Sigmoid colon (tissue), 7 donors: ENCODE measurements at places on chromosomes 12 and 14. TPM values are rescaled to one million over a fixed set of nuclear protein-coding genes. Genes with fewer than 3 reads are reported as not detected.
A peak's percentile ranks its signal among the peaks of the same experiment; 100 is the strongest.

- no peak overlapping the region for H3K27ac ChIP-seq
- no peaks in the 10 kb centered on the region for H3K27me3 ChIP-seq
- H3K36me3 ChIP-seq, result no peaks in the 10 kb centered on the region
- no peaks in the 10 kb centered on the region for H3K4me1 ChIP-seq
- no peak overlapping the region for H3K4me3 ChIP-seq
These were observed 9.7 kb downstream of the CACNA2D4 start for GRCh38 chr12:1908758-1909157.

The PTPN6 gene
- polyA plus RNA-seq, result 67.3 TPM

DNA sequence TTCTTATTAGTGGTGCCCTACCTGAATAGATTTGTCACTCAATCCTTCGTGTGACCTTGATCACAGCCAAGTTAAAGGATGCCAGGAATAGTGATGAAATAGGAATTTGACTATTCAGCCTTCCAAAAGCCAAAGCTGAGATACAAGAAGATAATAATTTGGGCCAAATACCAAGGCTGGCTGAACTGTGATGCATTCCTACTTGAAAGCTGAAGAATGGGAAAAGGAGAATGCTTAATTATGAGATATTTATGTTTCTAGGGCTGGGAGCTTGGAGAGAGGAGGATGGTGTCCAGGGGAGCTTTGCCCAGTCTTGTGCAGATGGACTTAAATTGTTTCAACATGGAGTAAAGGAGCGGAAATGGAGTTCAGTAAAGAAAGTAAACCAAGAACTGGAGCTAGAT, 5.2 kb downstream of the RNASE7 start:
- H3K36me3 ChIP-seq, result no peaks in the 10 kb centered on the region
- H3K27ac ChIP-seq, result no peak overlapping the region

DNA sequence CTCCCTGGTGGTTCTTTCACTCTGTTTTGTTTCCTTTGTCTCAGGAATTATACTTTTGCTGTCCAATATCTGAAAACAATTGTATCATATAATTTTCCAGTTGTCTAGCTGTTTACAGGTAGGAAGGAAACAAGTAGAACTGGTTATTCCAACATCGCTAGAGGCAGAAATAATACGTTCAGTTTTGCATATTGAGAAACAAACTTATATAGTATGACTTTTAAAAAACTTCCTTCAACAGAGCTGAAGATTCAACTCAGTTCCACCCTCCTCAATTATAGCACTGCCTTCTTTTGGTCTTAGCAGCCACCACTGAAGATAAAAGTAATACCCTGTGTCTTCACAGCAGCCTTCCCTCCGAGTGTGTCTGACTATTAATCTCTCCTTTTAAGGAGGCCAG, 214.3 kb downstream of the EFCAB11 start:
- DNase-seq, result no peak
- no peaks in the 10 kb centered on the region for H3K27me3 ChIP-seq
- H3K36me3 ChIP-seq, result no peaks in the 10 kb centered on the region
- no peak overlapping the region for H3K4me3 ChIP-seq
- H3K4me1 ChIP-seq, result no peaks in the 10 kb centered on the region

The TRAF3 gene
- 18.6 TPM for polyA plus RNA-seq

The GLT8D2 gene
- 6.4 TPM for polyA plus RNA-seq

The MYF6 gene
- polyA plus RNA-seq, result not detected

DNA sequence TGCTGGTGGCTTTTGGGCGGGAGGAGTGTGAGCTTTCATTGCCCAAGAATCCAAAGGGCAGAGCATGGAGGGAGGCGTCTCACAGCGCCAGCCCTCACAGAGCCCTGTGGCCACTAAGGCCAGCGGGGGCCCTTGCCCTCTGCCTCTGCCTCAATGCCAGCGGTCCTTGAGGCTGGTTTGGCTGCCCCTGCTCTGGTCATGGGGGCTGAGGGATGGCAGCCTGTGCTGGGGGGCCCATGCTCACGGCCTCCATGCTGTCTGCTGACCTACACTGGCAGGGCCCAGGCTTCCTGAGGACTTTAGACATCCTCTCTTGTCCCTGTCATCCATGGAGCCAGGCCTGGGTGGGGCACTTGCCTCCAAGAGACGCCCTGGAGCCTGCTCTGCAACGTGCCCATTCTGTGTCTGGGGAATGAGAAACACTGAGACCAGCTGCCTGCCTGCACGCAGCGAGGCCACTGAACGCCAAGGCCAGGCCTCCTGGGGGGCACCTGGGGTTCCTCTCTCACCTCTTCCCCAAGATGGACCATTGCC, 143.4 kb downstream of the KIF26A start:
- H3K4me3 ChIP-seq, result no peak overlapping the region
- H3K4me1 ChIP-seq, result peaks cover 22% of the 10 kb centered on the region
- H3K36me3 ChIP-seq, result no peaks in the 10 kb centered on the region
- DNase-seq, result no peak
- no peaks in the 10 kb centered on the region for H3K27me3 ChIP-seq
- peak overlapping the region; percentile 77 for H3K27ac ChIP-seq

DNA sequence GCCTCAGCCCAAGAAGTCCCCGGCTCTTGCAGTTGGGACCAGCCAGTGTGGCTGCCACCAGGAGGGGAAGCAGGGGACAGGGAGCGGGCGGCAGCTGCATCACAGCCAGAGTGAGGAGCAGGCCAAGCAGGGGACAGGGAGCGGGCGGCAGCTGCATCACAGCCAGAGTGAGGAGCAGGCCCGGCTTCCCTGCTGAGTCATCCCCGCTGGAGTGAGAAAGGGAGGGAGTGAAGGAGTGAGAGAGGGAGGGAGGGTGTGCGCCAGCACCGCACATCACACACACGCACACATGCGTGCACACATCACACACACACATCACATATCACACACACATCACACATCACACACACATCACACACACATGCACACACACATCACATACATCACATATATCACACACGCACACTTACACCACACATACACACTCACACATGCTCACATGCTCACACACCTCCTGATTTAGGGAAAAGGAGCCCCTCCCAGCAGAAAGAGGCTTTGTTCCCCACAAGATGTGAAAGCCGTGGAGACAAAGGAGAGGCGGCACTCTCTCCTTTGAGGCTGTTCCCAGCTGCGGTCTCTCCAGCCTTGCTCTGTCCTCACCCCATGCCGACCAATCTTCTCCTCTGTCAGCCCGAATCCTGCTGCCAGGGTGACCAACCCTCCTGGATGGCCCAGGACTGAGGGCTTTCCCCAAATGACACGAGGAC, 16.7 kb upstream of the ZDHHC22 start:
- peak; percentile 76 for DNase-seq
- H3K36me3 ChIP-seq, result no peaks in the 10 kb centered on the region
- no peak overlapping the region for H3K27ac ChIP-seq
- no peaks in the 10 kb centered on the region for H3K27me3 ChIP-seq

The KLRK1 gene
- polyA plus RNA-seq, result not detected

The DEPDC4 gene
- 1.1 TPM for polyA plus RNA-seq

- H3K27ac ChIP-seq, result peak overlapping the region; percentile 72
- no peak for DNase-seq
- H3K27me3 ChIP-seq, result no peaks in the 10 kb centered on the region
- H3K36me3 ChIP-seq, result no peaks in the 10 kb centered on the region
- H3K4me1 ChIP-seq, result peaks cover 71% of the 10 kb centered on the region
These were observed 147.6 kb downstream of the RAD51B start for GRCh38 chr14:67967206-67967605.

The MMP14 gene
- polyA plus RNA-seq, result 21.0 TPM

GRCh38 chr14:33924566-33925100, 26.2 kb downstream of the EGLN3 start:
- H3K36me3 ChIP-seq, result no peaks in the 10 kb centered on the region
- no peaks in the 10 kb centered on the region for H3K27me3 ChIP-seq
- H3K27ac ChIP-seq, result no peak overlapping the region
- no peak for DNase-seq

DNA sequence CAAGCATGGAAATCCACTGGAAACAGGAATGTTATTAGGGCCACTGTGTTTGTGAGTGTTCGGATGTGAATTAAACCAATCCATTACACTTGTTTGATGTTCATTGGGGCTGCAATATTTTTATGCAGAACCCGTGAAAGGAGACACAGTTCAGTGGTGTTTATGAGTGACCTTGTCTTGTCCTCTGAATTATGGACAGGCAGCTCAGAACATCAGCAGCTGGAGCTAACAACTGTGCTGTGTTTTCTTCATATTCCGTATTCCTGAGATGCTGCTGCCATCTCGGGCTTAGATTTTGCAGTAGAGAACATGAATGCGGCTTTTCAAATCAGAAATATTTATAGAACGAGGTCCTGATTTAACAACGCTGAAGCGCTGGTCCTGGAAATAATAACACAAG, 20.3 kb upstream of the CACNA1C start:
- H3K4me1 ChIP-seq, result peaks cover 88% of the 10 kb centered on the region
- no peaks in the 10 kb centered on the region for H3K27me3 ChIP-seq
- no peak for DNase-seq
- peak overlapping the region; percentile 77 for H3K27ac ChIP-seq

- H3K4me3 ChIP-seq, result no peak overlapping the region
- H3K27ac ChIP-seq, result no peak overlapping the region
- peaks cover 19% of the 10 kb centered on the region for H3K4me1 ChIP-seq
- H3K27me3 ChIP-seq, result no peaks in the 10 kb centered on the region
These were observed 2.3 kb upstream of the NOP2 start for GRCh38 chr12:6570264-6570887.

The DYRK4 gene
- polyA plus RNA-seq, result 22.5 TPM

The CHURC1 gene
- polyA plus RNA-seq, result 41.8 TPM

DNA sequence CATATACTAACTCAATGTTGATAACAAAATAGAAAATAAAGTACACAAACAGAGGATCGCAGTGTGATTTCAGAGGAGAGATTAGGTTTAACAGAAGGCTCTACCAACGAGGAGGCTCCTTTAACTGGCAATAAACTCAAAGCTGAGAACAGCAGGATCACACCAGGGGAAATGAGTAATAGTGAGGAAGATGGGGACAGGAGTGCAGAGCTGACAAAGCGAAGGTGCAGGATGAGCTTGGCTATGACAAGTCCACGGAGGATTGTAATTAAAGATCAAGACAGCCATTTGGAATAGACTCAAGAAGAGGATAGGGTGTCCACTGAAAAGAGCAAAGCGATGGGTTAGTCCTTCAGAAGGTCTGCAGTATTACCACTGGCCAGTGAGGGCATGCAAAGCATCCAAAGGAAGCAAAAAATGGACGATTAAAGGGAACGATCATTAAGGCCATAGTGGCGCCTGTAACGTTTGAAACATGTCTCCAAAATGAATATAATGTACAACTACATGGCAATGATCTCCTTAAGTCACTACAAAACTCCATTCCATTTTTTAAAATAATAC, 85.3 kb downstream of the GRIN2B start:
- no peaks in the 10 kb centered on the region for H3K36me3 ChIP-seq
- H3K4me1 ChIP-seq, result no peaks in the 10 kb centered on the region
- no peaks in the 10 kb centered on the region for H3K27me3 ChIP-seq
- H3K4me3 ChIP-seq, result no peak overlapping the region
- no peak overlapping the region for H3K27ac ChIP-seq

The OVCH1 gene
- not detected for polyA plus RNA-seq

GRCh38 chr12:111228916-111229666, 139.8 kb downstream of the PHETA1 start:
- no peaks in the 10 kb centered on the region for H3K27me3 ChIP-seq
- no peak overlapping the region for H3K4me3 ChIP-seq
- H3K36me3 ChIP-seq, result no peaks in the 10 kb centered on the region
- DNase-seq, result no peak
- no peak overlapping the region for H3K27ac ChIP-seq
- H3K4me1 ChIP-seq, result no peaks in the 10 kb centered on the region

GRCh38 chr12:16349131-16349460, 1.7 kb downstream of the MGST1 start:
- H3K4me3 ChIP-seq, result peak overlapping the region; percentile 49
- H3K27ac ChIP-seq, result peak overlapping the region; percentile 66
- DNase-seq, result peak; percentile 88
- no peaks in the 10 kb centered on the region for H3K36me3 ChIP-seq
- H3K4me1 ChIP-seq, result peaks cover 13% of the 10 kb centered on the region
- no peaks in the 10 kb centered on the region for H3K27me3 ChIP-seq

The NFATC4 gene
- polyA plus RNA-seq, result 45.1 TPM

DNA sequence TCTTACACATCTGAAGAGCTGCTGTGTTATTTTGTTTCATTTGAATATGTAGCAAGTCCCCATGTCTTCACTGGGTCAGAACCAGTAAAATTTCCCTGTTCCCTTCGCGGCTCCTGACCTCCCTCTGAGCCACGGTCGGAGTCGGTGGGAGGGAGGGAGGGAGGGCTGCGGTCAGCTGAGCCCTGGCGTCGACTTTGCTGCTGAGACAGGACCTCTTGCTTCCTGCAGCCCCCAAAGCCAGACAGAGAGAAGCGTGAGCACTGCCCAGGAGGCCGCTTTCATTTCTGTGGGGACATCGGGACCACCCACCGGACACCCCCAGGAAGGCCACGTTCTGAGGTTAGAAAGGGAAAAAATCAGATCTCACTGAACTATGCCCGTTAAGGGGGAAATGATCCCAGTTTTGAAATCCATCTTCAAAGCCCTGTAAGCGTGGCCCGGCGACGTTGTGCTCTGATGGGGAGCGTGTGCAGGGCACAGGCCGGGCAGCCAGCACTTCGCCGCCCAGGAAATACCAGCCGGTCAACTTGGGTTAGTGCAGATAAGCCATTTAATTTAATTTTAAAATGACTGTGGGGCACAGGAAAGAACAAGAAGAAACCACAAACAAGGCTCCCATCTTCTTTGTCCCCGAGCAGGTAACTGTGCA, 42.1 kb downstream of the NOC4L start:
- DNase-seq, result no peak
- no peak overlapping the region for H3K27ac ChIP-seq
- peaks cover 8% of the 10 kb centered on the region for H3K27me3 ChIP-seq
- peaks cover 22% of the 10 kb centered on the region for H3K4me1 ChIP-seq
- H3K36me3 ChIP-seq, result no peaks in the 10 kb centered on the region

- no peaks in the 10 kb centered on the region for H3K36me3 ChIP-seq
- no peak for DNase-seq
- no peaks in the 10 kb centered on the region for H3K4me1 ChIP-seq
- no peaks in the 10 kb centered on the region for H3K27me3 ChIP-seq
- no peak overlapping the region for H3K27ac ChIP-seq
These were observed 34.8 kb upstream of the TESC start for GRCh38 chr12:117134059-117134458.

DNA sequence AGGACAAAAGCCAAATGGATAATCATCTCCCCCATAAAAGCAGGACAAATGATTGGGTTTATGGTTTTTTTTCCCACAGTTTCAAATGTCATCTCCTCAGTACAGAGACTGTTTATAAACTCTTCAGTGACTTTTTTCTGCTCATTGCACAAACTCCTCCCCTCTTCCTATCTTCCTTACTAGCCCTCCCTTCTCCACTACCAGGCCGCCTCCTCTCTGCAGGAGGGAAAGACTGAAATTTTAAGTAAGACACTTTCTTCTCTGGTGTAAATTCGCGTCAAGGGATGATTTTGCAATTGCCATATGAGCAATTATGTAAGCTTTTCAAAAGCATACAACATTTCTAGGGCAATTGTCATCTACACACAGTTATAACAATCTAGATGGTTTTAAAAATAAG, 37.0 kb downstream of the BTG1 start:
- H3K4me3 ChIP-seq, result no peak overlapping the region
- H3K36me3 ChIP-seq, result no peaks in the 10 kb centered on the region
- peak; percentile 83 for DNase-seq
- H3K4me1 ChIP-seq, result no peaks in the 10 kb centered on the region
- H3K27me3 ChIP-seq, result no peaks in the 10 kb centered on the region
- H3K27ac ChIP-seq, result no peak overlapping the region

The ITGB7 gene
- 19.9 TPM for polyA plus RNA-seq

- no peaks in the 10 kb centered on the region for H3K36me3 ChIP-seq
- peak overlapping the region; percentile 31 for H3K27ac ChIP-seq
- no peak for DNase-seq
These were observed 148.3 kb downstream of the TGFB3 start for GRCh38 chr14:75833326-75834020.

- peaks cover 64% of the 10 kb centered on the region for H3K27me3 ChIP-seq
- DNase-seq, result no peak
- H3K36me3 ChIP-seq, result no peaks in the 10 kb centered on the region
- no peak overlapping the region for H3K27ac ChIP-seq
These were observed 2.4 kb upstream of the ADCY4 start for GRCh38 chr14:24337144-24337823.

The SERPINA9 gene
- not detected for polyA plus RNA-seq
